RPMI7951 (cell line): ENCODE measurements at places on chromosomes 1 and 21.

DNA sequence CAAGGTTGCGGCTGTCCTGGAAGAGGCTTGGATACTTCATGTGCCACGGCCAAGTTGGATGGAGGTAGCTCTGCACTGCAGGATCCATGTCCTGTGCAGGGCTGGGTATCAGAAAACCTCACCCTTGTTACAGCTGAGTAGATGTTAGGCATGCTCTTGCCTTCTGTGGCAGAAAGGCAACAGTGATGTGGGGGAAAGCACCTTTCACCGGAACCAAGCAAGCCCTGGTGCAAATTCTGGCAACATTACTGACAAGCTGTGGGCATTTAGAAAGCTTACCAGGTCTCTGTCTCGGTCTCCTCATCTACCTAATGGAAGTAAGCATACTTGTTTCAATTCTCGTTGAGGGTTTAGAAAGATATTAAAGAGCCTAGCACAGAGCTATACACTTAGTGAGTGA is 14.5 kb upstream of the CDCA8 start:
- no peak for DNase-seq

- DNase-seq: no peak
These were observed 17.2 kb downstream of the LDLRAD2 start for GRCh38 chr1:21829294-21829693.

GRCh38 chr1:183101841-183102276 is 78.6 kb downstream of the LAMC1 start:
- DNase-seq: no peak

DNA sequence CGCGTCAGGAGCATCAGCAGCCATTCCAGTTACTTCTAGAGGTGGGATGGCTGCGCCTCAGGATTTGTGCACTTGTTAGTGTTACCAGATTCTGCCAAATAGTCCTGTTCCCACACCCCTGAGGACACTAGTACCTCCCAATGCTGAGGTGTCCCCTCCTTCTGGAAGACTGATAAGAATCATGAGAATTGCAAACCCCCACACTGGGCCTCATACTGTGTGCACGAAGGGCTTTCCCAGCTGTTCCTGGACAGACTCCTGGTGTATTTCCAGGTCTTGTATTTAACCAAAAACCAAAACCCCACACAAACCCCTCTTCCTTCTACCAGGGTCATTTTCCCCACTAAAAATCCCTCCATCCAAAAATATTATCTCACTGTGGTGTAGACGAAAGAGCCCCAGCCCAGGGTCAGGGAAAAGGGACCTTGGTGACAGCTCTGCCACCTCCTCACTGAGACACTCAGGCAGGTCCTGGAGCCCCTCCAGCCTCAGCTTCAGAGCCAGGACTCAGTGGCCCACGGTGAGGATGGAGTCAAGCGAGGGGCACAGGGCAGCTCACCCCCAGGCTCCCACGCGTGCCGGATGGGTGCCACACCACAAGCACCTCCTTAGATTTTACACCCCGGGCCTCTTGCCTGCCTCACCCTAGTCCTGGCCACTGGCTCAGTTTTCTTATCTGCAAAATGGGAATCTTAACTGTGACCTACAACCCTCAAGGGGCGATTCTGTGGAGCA is 131.4 kb upstream of the RUNX3 start:
- DNase-seq: no peak

DNA sequence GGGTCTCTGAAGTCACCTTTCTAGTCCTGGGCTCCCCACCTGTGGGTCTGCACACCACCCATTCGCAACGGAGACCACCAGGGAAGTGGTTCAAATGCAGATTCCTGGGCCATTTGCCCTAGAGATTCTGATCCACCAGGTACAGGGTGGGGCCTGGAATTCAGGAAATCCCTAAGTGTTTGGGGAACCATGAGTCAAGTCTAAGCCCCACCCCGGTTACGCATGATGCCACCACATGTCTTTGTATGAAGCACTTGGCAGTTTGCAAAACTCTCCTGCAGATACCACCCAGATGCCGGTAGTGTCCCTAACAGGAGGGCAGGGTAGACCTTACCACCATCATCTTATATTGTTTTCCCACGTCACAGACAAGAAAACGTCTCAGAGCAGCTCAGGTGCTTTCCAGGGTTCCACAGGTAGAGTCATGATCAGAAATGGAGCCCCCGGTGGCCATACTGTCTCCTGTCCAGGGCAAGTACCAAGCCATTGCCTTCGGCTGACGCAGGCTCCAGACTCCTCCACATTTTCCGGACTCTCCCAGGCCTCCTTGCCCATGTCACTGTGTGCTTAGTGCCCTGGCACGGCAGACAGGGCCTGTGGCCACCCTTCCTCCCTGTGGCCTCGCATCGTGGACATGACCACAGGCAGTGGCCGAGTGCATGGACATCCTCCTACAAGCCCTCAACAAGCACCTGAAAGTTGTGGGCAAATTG is 89.2 kb upstream of the TMEM51 start:
- DNase-seq: no peak

DNA sequence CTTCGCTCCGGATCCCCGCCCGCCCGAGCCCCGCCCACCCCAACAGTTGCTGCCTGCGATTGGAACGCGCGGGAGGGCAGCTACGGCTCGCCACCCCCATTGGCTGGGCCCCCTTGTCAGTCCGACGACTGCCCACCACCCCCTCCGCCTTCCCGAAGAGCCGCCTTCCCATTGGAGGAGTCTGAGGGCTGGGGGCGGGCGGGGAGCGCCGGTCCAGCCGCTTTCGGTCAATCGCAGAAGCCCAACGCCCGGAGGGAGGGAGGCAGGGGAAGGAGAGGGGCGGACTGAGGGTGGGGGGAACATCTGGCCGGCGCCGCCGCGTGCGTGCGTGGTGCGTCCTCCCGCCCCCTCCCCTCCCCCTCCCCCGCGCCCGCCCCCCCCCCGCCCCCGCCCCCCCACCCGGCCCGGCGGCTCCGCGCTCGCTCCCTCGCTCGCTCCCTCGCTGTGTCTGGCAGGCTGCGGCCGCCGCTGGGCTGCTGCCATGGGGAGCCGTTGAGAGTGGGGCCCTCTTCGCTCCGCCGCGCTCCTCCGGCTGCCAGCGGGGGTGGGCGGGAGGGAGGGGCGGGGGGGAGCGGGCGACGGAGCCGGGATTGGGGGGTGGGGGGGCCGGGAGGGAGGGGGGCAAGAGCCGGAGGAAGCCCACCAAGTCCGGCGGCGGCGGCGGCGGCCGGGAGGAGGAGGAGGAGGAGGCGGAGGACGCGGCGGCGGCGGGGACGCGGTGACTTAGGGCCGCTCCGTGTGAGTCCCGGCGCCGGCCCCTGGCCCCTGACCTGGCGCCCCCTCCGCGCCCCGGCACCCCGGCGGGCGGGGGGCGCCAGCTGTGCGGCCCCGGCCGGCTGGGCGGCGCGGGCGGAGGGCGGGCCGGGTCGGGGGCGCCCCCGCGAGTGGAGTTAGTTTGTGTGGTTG is 2.6 kb upstream of the ZBTB18 start:
- DNase-seq: peak; percentile 98

GRCh38 chr1:221431068-221431651 is 310.7 kb downstream of the DUSP10 start:
- DNase-seq: peak; percentile 48

DNA sequence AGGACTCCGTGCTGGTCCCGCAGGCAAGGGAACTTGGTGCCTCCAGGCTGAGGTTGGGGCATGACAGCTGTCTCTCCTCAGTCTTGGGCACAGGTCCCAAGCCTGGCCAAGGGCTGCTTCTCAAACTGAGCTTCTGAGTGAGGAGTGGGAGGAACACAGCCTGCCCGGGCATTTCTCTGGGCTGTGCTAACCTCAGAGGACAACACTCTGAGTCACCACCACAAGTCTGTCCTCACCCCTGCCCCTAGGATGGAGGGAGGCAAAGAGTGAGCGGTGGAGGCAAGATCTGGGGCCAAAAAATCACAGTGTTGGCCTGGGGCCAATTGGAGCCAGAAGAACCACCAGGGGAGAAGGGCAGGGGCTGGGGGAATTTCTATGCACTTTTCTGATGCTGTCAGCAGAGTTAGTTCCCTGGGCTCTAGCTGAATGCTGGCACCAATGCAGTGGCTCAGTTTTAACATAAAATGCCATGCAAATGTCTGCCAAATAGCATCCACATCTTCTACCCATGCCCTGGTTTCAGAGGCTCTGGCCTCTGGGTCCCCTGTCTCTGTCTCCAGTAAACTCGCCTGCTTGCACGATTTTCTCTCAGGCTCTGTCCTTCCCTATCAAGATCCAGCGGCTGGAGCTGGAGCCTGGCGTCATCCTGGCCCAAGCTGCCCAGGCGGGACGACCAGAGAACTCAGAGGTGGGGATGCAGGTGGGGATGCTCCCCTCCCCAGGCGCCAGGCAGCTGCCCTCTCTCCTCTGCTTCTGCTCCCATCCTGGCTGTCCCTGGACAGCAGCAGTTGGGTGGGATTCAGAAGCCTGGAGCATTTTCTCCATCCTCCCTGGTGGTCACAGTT is 11.0 kb upstream of the CDK18 start:
- DNase-seq: peak; percentile 86

- no peak for DNase-seq
These were observed 31.5 kb downstream of the IGFN1 start for GRCh38 chr1:201222125-201222524.

GRCh38 chr1:188228623-188229022 is 1399.9 kb downstream of the PLA2G4A start:
- no peak for DNase-seq

- DNase-seq: peak; percentile 66
These were observed 96.9 kb upstream of the WLS start for GRCh38 chr1:68329096-68329835.

DNA sequence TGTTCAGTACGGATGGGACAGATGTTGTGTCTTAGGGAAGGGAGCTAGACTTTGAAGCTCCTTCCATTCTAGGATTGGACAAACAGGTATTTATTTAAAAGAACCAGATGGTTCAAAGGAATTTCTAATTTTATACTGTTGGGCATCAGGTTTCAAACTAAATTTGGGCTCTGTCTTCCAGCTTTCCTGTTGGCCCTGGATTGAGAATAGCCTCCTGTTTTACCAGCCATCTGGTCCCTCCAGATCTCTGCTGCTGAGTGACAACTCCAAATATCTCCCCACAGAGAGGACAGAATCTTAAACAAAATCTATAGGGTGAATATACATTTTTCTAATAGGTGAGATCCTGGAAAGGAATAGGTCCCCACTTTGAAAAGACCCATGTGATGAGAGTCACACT is 52.5 kb upstream of the CNIH3 start:
- DNase-seq: peak; percentile 46

- DNase-seq: no peak
These were observed 95.6 kb upstream of the CACNA1E start for GRCh38 chr1:181387702-181388101.

DNA sequence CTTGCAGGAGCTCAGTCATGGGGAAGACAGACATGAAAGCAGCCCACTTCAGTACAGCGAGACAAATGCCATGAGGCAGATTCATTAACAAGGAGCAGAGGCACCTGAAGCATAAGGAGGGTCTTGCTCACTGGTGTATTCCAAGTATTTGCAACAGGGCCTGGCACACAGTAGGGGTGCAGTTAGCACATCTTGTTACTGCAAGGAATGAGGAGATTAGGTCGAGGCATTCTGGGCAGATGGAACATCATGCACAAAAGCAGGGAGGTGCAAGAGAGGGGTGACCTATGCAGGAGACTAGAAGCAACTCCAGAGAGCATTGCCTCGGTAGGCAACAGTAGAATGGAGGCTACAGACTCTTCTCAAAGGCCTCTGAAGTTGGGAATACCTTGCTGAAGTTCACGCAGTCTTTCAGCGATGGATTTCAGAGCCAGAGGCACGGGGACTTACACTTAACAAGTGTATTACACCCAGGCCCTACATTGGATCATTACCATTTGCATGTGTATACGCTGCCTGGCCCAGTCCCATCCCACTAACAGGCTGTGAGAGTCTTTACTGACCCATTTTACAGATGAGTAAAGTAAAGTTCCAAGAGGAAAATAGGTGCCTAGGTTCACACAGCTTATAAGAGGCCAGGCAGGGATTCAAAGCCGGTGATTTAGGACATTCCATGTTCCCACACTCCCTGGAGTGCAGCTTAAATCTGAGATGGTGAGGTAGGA is 82.1 kb downstream of the TRABD2B start:
- no peak for DNase-seq

- no peak for DNase-seq
These were observed 349.6 kb downstream of the LMO4 start for GRCh38 chr1:87678266-87678665.

- peak; percentile 99 for DNase-seq
These were observed 44.1 kb downstream of the UCK2 start for GRCh38 chr1:165871311-165872067.

DNA sequence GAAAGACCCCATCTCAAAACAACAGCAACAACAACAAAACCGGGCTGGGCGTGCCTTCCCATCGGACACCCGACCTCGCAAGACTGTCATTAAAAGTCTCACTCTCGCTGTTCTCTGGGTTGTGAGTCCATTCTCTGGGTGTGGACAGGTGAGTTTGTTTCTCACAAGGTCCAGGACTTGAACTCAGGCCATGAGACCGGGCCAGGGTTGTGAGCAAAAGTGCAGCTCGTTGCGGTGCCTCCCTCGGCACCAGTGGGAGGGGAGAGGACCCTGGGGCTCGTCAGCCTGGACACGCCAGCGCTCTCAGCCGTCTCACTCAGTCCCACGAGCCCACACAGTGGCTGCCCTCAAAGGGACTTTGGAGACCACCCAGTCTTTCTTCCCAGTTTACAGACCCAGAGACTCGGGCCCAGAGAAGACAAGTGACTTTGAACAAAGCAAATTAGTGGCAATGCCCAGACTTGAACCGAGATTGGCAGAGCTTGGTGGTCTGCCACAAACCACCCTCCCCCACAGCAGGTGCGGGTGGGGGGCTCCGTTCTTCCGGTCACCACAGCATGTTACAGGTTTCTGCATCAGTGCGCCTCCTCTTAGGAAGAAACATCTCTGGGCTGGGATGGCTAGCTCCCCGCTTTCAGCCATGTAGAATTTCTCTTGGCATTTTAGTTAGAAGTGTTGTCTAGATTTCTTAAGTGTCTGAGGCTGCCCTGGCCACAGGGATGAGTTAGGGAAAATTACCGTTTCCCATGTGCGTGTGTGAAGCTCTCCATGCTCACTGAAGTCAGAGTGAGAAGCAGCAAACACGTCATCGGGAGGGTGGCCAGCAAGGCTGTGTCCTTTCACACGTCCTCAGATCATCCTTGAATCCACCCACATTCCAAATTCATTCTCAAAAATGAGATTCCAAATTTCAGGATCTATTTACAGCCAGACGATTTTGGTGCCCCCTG is 28.3 kb downstream of the LRRC3 start:
- DNase-seq: peak; percentile 10

DNA sequence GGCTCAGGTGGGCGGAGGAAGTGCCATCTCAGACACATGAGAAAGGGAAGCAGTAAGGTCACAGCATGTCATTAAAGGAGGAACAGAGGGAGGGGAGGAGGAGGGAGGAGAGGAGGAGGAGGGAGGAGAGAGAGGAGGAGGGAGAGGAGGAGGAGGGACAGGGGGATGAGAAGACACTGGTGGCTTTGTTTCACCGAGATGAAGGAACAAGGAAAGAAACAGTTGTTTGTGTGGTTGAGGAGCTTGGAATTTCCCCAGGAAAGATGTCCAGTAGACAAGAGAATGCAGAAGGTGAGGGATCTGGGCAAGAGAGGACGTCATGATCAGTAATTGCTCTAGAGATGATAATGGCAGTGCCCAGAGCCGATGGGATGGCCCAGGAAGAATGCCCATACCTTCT is 97.7 kb downstream of the AJAP1 start:
- DNase-seq: no peak

GRCh38 chr1:196178083-196178635 is 430.1 kb downstream of the KCNT2 start:
- peak; percentile 60 for DNase-seq
